ENCODE measurements at places on chromosomes 4 and X.
A peak's percentile ranks its signal among the peaks of the same experiment; 100 is the strongest.

DNA sequence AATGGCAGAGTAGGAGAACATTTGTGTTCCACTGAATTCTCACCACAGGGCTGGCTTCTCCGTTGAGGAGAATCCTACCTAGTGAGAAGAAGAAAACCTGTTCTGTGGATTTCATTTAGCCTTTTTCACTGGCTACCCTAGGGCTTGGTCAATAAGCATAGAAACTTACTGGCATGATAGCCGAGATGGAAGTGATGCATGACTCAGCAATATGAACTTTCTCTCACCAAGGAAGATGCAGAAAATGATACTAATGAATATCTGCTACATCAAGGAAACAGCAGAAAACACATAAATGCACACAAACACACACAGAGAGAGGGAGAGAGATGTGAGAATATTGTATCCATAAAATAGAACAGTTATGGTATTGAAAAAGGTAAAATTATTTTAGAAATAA lies 216.3 kb downstream of the HHIP start:
- no peak for DNase-seq

GRCh38 chrX:152641996-152642395 lies 4.3 kb downstream of the GABRQ start:
- DNase-seq: no peak

- DNase-seq: no peak
Measured at GRCh38 chr4:104756837-104757236, 262.1 kb upstream of the CXXC4 start.

DNA sequence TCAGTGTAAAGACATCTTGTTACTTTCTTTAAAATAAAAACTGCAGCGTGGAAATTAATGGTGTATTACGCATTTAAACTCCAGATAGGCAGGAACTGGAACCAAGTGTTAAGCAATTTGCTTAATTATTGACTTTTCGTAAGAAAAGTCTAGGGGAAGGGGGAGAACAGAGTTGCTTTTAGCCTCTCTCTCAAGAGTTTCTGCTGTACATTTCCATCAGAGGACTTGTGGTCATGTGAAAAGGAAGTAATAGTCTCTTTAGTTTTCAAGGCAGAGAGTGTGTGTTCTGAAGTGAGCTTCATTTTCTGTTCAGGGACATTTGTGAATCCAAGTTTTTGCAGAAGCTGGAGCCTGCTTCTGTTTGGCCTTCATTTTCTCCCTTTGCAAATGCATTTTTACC lies 127.2 kb downstream of the UBE2K start:
- DNase-seq: no peak

GRCh38 chrX:20571611-20572010 lies 304.9 kb upstream of the RPS6KA3 start:
- no peak for DNase-seq

DNA sequence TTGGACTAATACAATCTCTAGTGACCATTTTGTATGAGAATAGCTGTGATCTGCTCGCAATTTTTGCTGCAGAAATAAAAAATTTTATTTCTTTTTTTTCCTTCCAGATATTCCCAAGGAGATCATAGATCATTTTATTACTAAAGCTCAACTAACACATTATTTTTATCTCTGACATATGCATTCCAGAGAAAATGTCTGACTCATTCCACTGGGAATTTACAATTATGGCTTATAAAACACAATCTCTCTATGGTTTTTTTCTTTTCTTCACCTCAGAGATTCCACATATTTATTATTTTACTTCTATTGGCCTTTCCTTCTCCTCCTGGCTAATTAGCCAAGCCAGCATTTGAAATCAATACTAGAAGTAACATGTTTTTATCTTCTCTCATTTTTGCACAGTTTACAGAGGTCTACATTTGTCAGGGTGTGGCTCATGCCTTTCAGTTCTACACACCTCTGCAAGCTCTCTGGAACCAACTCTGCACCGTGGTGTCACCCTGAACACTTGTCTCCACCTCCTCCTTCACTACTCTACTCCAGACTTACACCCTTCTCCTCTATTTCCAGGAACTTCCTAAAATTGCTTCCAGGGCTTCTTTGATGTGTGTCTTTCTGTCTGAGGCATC lies 59.8 kb upstream of the GPM6A start:
- no peak for DNase-seq

GRCh38 chrX:136694431-136695087 lies 46.6 kb downstream of the CD40LG start:
- no peak for DNase-seq

GRCh38 chrX:46574774-46575381 lies 1.3 kb downstream of the CHST7 start:
- DNase-seq: no peak

DNA sequence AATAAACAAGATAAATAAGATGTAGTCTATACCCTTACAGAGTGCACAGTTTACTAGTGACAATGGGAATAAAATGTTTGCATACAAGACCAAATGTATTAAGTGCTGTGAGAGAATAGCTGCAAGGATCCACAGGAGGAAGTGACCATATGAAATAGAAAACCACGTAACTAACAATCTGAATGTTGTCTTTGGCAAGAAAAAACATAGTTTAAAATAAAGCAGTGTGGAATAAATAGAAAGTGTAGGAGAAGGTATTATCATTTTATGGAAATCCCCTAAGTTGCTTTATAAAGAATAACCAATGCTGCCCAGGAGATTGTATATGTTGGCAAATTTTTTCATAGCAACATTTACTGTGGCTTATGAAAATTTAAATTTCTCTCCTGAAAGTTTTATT lies 116.1 kb downstream of the PCDH7 start:
- DNase-seq: no peak

DNA sequence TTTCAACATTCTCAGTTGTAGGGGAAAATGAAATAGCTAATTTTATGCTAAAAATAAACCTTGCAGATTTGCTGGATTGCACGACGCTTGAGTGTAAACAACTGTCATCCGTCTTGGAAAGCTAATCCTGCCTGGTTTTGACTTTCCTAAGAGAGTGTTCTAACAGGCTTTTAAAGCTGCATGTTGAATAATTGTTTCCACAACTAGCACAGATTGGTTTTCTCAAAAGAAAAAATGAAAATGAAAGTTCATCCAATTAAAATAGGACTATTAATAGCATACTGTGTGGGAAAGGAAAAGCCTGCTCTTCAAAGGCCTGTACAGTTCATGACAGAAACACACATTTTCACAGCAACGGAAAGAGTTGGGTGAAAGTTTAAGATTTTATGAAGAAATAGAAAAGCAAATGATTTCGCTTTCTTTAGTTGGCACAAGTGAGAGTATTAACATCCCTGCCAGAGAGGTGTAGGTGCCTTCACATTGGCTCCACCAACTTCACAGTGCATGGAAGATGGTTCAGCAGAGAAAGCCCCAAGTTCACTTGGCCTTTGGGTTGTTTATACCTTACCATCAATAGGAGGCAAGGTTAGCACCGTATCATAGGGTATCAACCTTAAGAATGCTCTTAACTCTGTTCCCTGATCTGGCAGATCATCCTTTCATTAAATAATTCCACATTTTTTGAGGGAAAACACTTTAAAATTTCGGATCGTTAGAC lies 140.0 kb upstream of the GUCY1A1 start:
- DNase-seq: no peak

DNA sequence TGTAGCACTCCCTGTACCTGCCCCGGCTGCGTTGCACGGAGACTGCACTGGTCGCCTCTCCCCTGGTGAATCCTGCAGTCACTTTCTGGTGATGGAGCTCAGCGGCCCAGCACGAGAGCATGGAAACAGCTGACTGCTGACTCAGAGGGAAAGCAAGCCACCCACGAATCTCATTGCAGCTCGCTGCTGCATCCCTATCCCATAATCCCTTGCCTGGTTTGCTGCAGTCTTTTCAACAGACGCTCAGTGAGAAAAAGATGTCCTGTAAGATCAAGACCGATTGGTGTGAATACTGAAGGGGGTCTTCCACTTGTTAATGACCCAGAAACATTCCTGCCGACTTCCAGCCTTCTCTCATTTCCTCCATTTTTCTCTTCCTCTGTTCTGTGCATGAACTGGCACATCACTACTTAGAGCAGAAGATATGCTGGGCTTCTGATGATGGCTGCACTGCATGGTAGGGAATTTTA lies 52.9 kb downstream of the TRIM2 start:
- DNase-seq: peak; percentile 39

DNA sequence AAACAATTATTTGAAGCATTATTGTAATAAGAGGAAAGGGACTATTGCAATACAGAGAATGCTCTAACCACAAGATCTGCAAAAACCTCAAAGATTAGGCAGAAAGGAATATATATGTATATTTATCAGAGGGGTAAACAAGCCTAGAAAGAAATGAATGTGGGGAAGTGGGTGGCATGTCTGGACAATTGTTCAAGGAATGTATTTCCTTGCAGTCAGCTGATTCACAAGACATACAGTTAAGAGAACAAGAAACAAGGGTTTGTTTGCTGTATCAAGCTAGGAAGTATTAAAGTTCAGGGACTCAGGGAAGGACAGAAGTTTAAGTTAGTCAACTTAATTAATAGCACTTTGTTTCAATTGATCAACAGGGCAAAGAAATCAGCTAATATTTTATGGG lies 514.7 kb downstream of the CENPC start:
- no peak for DNase-seq

DNA sequence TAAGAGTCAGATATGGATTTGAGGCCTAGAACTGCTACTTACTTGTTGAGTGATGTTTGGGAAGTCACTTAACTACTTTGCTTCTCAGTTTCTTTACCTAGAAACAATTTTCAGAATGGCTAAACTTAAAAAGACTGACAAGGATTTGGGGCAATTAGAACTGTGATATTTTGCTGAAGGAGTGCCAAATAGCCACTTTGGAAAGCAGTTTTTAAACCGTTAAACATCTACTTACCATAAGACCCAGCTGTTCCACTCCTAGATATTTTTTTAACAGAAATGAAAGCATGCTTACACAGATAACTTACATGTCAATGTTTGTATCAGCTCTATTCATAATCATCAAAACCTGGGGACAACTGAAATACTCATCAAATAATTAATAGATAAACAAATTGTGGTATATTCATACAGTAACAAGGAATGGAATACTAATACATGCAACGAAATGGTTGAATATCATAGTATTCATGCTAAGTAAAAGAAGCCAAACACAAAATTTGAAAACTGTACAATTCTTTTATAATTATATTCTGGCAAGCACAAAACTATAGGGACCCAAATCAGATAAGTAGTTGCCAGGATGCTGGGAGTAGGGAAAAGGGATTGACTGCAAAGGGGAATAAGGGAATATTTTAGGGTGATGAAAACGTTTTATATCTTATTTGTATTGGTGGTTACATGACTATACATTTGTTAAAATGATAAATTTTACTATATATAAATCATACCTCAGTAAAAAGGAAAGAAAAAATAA lies 24.0 kb downstream of the RPA4 start:
- DNase-seq: no peak

- DNase-seq: no peak
Measured at GRCh38 chr4:30716681-30717207, 3.4 kb upstream of the PCDH7 start.

GRCh38 chr4:88623097-88623496 lies 30.8 kb downstream of the HERC3 start:
- DNase-seq: no peak

DNA sequence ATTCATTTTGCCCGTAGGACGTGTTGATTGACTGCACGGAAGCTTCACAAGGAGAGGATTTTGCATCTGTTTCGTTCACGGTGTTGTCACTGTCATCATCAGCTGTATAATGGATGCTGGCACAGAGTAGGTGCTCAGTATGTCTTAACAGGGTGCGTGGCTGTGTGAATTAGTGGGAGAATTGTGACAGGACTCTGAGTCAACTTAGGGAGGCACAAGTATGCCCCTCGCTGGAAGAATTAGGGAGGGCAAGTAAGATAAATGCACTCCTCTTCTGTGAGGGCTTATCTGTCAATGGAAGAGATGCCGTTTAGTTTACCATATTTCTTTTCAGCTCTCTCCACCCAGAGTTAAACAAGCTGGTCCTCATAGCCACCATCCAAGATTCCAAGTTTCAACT lies 107.2 kb downstream of the TRIML1 start:
- no peak for DNase-seq

DNA sequence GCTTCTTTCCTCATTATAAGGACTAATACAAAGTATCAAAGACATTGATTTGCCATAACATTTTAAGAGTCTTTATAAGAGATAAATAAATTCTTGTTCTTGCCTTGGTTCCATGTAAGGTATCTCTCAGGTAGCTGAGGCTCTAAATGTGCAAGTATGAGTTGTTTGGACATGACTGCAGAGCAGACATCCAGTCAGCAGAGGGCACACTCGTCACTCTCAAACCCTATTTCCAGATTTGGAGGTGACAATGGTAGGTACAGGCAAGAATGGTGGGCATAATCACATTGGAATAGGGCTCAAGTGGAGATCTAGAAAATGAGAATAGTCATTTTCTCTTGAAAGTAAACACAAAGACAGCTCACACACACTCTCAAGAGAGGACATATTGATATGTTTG lies 133.3 kb upstream of the ZIC3 start:
- no peak for DNase-seq

Data from anterior cingulate cortex (tissue), 58 donors.